ENCODE measurements at places on chromosomes 13 and 19. TPM values are rescaled to one million over a fixed set of nuclear protein-coding genes. Genes with fewer than 3 reads are reported as not detected.

DNA sequence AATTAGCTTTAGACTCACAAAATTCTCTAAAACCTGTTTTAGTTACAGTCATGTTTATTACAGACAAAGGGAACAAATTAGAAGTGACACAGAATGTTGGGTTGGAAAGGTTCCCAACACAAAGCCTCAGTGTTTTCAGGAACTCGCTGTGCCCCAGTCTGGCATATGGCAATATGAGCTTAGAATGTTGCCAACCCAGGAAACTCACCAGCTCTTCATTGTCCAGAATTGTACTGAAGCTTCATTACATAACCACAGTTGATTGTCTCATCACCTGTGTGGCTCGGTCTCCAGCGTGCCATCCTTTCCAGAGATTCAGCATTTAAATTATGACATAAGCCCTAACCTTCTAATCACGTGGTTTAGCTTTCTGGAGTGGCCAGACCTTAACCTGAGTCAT lies 19.1 kb downstream of the ZNF264 start:
- no peaks in the 10 kb centered on the region for H3K4me1 ChIP-seq
- DNase-seq = no peak
- H3K27ac ChIP-seq = no peak overlapping the region
- peaks cover 66% of the 10 kb centered on the region for H3K36me3 ChIP-seq

- H3K4me1 ChIP-seq = peaks cover 42% of the 10 kb centered on the region
- no peak for DNase-seq
- H3K4me3 ChIP-seq = no peak overlapping the region
- no peak overlapping the region for H3K27ac ChIP-seq
Measured at GRCh38 chr13:79913141-79913827, 427.6 kb downstream of the SPRY2 start.

The COL5A3 gene
- total RNA-seq = 6.5 TPM

DNA sequence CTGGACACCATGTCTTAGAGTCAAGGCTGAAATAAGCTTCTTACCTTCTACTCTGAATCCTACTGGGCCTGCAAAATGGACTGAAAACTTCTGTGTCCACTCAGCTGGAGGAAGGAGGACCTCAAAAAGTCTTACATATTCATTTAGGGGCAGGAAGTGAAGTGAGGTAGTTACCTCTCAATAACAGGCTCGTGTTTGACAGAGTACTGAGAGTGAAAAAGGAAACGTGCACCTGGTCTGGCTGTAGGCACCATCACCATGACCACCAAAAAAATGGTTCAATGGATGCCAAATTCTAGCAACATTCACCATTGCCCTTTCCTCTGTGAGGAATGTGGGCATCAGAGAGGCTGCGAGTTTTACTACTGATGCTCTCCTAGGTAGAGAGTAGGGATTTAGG lies 176.2 kb downstream of the RFC3 start:
- no peaks in the 10 kb centered on the region for H3K27me3 ChIP-seq
- no peaks in the 10 kb centered on the region for H3K36me3 ChIP-seq
- H3K27ac ChIP-seq = no peak overlapping the region
- no peak for DNase-seq
- no peak overlapping the region for H3K4me3 ChIP-seq

- H3K4me3 ChIP-seq = no peak overlapping the region
- no peaks in the 10 kb centered on the region for H3K36me3 ChIP-seq
- H3K4me1 ChIP-seq = peaks cover 15% of the 10 kb centered on the region
- H3K27ac ChIP-seq = no peak overlapping the region
Measured at GRCh38 chr19:35217649-35217990, 10.9 kb downstream of the FAM187B start.

The USF2 gene
- 141 TPM for total RNA-seq

Data from psoas muscle (tissue), 8 donors.